Chondrocyte (in vitro differentiated cells): ENCODE measurements at places on chromosomes 12 and 14.
A peak's percentile ranks its signal among the peaks of the same experiment; 100 is the strongest.

DNA sequence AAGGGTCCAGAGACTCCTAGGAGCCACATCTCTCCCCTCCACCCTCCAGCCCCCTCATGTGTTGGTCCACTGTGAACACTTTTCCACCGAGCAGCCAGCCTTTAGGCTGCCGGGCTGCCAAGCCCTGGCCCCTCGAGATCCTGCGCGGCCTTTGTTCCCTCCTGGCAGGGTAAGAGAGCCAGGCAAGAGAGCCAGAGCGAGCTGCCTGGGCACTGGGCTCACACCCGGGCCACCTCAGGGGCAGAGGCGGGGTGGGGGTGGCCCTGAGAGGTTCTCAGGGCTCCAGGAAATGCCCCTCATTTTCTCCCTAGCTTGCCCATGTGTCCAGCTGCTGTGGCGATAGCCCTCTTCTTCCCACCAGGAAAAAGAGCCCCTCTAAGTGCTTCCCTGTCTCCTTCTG is 44.8 kb downstream of the LTBP2 start:
- no peak for DNase-seq

DNA sequence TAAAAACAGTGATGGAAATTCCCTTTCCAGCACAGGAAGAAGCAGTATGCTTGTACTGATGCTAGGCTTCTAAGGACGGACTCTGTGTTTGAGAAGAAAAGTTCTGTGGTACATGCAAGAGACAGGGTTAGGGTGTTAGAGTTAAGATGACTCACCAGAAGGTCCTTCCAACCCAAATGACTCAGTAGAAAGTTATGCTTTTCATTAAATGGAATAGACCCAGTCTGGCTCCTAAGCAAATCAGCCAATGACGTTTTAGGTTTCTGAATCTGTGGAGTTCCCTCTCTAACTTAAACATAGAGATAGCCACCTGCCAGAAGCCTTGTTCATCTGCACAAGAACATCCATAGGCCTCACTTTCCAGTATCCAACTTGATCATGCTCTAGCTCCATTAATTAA is 5.7 kb downstream of the PTHLH start:
- no peak for DNase-seq

- no peak for DNase-seq
Observed at GRCh38 chr14:99586054-99586760, 17.8 kb downstream of the CCDC85C start.

DNA sequence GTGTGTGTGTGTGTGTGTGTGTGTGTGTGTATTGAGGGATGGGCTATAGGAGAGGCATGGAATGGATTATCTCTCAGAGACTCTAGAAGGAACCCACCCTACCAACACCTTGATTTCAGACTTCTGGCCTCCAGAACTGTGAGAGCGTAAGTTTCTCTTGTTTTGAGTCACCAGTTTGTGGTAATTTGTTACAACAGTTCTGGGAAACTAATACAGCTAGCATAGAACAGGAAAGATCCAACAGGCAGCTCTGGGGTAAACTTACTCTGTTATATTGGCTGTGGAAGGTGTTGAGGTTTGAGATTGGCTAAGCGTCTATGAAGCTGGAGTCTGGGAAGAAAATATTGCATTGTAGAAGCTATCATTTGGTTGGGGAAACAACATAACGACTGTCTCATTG is 334.3 kb downstream of the AACS start:
- no peak for DNase-seq

- DNase-seq, result no peak
Observed at GRCh38 chr12:4118017-4118510, 155.5 kb upstream of the CCND2 start.

DNA sequence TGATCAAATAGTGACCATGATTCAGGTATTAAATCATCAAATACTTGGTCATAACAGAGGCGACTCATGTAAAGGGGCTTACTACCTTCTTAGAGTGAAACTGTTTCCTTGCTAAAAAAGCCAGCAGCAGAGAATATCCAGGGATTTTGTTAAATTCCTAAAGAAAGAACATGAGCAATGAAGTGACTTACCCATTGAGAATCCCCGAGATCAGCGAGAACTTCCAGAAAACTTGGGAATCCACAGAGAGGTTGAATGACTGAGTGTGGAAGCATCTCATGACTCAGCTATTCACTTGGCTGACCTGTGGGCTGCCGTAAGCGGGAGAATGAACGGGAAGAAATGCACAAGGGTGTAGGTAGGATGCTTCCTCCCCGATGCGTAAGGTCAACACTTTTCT is 85.3 kb upstream of the KCNA1 start:
- DNase-seq, result no peak

DNA sequence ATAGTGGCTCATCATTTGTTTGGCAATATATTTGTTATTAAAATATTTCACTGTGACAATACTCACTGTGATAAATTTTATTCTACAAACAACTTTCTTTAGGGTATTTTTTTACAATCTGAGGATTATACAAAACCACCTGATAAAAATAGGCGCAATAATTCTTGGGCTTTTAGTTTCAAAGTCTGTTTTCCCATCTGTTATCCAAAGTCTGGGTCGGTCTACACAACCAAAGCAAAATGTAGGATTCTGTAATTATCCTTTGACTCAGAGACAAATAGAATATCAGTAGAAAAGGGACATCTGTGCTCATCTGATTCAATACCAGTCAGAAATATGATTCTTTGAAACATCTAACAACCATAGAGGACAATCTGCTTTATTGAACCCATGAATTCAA is 271.8 kb upstream of the AMIGO2 start:
- DNase-seq, result no peak

DNA sequence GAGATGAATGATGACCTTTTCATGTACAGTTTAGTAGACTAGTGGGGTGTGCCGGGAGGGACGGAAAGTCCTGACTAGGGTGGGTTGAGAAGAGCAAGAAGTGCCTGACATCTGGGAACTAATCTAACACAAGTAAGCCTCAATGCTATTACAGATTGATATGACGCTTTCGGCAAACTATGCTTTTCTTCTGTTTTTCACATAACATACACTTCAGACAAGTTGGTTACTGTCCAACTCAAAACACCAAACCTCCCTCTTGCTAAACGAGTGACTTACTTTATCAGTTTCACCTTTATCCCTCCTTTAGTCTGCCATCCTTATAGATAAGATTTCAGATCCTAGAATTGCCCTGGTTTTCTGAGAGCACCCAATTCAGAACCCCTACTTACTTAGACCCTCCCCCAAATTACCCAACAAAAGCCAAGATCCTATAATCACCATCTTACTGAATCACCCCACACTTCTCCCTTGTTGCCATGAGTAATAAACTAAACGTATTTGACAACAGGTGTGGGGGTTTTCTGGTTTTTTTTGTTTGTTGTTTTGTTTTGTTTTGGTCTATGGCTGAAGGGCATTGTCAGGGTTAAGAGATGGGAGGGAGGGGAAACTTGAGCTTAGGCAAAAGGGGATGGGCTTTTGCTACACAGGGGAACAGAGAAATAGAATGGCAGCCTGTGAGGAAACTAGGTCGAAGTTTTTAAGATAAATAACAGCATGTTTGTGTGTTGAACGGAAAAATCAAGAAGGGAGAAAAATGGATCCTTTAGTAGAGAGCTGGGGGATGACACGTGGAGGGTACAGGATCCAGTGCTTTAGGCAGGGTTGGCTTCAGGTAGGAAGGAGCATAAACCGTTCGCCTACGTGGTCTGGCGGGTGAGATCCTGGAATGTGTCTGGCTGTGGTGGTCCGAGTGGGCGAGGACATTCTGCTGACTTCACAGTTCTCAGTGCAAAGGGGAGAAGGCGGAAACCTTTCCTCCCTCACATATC is 6.1 kb upstream of the PSMA3 start:
- no peak for DNase-seq

DNA sequence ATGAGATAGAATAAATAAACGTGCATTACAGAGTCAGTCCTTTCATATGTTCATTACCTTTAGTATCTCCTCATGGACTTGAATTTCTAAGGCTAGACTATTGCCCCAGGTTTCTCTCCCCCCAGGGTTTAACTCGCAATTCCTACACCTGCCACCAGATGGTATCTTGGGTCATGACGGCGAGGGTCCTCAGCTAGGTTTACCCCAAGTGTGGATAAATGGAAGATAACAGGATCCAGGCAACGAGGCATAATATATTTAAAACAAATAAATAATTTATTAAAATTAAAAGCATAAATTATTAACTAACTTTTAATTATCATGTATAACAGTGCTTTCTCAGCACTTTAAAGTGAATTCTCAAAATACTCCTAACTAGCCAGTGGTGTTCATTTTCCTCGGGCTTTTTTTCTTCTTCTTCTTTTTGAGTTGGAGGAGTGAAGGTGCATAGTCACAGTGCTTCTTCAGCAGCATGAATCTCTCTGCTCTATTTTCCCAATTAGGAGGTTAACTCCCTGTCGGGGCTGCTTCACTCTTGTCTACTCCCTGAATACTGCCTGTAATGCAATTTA is 243.5 kb upstream of the CAND1 start:
- no peak for DNase-seq

DNA sequence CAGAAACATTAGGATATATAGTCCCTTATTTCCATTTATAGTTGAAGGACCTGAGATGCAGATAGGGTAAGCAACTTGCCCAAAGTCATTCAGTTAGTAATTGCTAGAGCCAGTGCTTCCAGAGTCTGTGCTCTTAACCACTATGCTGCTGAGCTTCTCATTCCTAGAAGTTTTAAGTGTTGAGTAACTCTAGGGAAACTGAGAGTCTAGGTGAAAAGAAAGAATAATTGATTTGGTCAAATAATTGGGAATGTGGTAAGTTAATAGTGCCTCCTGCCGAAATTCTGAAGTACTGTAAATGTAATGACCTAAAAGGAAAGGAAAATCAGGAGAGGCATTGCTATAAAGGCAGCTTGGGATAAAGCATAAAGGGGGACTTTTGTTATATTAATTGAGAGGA is 14.1 kb downstream of the PYROXD1 start:
- no peak for DNase-seq

GRCh38 chr12:125169870-125170269 is 104.6 kb downstream of the AACS start:
- no peak for DNase-seq

DNA sequence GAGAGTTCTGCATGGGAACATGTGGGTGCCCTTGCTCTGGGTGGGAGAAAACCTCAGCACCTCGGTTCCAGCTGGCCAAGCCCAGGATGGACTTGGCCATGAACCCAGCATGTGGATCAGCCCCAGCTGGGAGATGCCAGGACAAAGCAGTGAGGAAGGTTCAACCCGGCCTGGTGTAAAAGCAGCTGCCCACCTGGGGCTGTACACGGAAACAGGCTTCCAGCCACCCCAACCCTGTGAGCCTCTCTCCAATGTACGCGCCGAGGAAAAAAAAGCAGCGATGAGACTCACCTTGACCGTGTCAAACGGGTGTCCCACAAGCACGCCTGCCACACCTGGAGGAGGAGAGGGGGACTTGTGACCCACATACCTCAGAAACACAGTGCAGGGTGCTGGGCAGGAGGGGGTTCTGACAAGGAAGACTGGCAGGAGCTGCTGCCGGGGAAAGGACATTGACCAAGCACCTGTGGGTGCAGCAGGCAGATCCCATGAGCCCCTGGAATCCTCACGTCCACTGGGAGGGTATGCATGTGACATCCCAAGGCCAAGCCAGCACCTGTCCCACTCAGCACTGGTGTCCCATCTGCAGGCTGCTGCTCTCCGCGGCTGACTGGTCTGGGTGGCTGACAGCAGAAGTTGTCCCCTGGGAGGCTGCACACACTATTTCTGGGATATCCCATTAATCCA is 7.5 kb downstream of the SLC25A29 start:
- peak; percentile 78 for DNase-seq

- DNase-seq, result no peak
Observed at GRCh38 chr12:49790741-49791555, 37.3 kb downstream of the NCKAP5L start.

DNA sequence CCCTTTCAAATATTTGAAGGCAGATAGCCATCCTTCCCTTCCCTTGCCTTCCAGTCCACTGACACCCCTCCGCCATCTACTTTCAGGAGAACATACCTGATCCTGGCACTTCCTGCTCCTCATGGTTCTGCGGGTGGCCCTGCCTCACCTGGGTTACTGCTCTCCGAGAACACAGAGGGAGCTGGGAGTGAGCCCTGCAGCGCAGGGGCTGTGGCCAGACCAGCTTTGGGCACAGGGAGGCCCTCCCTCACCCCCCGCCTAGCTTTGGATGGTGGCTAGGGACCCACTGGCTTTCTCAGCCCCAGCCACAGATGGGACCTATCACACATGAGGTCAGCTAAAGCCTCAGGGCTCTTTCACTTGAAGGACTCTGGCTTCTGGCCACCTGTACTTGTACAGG is 12.4 kb downstream of the IQSEC3 start:
- no peak for DNase-seq

DNA sequence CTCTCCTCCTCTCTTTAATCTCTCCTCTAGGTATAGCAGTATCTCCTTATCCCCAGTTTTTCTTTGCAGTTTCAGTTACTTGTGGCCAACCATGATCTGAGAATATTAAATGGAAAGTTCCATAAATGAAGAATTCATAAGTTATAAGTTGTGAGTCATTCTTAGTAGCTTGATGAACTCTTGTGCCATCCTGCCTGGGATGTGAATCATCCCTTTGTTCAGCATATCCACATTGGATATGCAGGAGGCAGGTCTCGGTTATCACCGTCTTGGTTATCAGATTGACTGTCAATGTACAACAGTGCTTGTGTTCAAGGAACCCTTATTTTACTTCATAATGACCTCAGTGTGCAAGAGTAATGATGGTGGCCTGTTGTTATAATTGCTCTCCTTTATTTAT is 134.0 kb downstream of the TMEM117 start:
- no peak for DNase-seq

DNA sequence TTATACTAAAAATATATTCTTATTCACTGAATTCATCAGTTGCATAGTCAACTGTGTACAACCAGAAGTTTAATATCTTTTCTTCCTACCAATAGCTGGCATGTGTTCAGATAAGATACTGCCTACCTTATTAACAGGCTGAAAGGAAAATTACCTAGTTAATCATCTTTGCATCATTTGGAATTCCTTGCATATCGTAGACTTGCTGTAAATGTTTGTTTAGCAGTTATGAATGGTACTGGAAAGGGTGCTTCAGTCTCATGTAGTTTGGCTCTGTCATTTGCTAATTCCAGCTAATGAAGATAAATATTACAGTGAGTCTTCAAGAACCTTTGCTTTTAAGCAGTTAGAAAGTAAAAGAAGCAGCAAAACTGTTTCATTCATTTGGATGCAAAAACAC is 84.4 kb downstream of the PPHLN1 start:
- no peak for DNase-seq

DNA sequence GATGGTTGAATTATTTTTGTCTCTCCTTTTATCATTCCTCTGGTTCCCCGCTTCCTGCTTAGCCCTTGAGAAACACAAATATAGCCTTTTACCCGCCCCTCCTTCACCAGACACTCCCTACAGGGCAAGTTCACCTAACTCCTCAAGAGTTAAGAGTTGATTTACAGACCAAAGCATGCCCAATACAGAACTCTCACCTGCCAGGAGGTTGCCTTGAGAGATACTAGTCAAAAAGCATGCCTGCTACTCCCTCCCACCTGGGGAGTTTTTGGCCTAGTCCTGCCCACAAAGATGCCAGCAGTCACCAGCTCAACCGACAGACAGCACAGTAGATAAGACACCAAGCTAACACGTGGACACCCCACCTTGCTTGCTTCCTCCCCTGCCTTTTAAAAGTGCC is 11.2 kb downstream of the LGMN start:
- no peak for DNase-seq

GRCh38 chr12:53219292-53219955 is 12.4 kb upstream of the ITGB7 start:
- peak; percentile 28 for DNase-seq

GRCh38 chr12:7439579-7440505 is 4.1 kb downstream of the CD163L1 start:
- DNase-seq, result no peak
